ENCODE measurements at places on chromosomes 5 and 9.

- DNase-seq, result no peak
These were observed 1.2 kb downstream of the SGCD start for GRCh38 chr5:156328161-156328560.

- no peak for DNase-seq
These were observed 564 bp downstream of the SLC25A25 start for GRCh38 chr9:128068386-128069205.

GRCh38 chr5:69492923-69493395 lies 369 bp downstream of the OCLN start:
- no peak for DNase-seq

DNA sequence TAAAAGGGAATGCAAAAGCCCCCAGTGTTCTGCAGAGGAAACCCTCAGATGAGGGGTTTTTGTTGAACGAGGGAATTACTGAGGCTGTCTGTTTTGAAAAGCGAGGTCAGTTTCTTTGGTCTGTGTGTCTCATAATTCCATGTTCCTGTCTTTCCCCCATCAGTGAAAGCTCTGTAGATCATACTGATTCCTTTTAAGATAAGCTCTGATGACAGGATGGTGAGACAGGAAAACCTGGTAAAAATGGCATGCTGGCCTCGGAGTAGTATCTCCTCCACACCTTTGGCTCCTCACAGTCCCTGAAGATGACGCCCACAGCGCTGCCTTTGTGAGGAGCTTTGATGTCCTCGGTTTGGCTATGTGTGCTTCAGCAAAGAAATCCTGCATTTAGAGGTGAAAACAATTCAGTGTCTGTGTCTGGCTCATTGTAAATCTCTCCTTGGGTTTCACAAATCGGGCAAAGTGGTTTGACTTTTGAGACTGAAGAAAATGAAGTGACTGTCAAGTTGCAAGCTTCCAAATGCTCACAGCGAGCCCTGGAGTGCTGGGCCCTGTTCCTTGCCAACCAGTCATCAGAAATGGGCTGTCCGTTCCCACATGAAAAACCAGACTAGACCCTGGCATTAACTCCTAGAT lies 124.9 kb upstream of the ICE1 start:
- no peak for DNase-seq

DNA sequence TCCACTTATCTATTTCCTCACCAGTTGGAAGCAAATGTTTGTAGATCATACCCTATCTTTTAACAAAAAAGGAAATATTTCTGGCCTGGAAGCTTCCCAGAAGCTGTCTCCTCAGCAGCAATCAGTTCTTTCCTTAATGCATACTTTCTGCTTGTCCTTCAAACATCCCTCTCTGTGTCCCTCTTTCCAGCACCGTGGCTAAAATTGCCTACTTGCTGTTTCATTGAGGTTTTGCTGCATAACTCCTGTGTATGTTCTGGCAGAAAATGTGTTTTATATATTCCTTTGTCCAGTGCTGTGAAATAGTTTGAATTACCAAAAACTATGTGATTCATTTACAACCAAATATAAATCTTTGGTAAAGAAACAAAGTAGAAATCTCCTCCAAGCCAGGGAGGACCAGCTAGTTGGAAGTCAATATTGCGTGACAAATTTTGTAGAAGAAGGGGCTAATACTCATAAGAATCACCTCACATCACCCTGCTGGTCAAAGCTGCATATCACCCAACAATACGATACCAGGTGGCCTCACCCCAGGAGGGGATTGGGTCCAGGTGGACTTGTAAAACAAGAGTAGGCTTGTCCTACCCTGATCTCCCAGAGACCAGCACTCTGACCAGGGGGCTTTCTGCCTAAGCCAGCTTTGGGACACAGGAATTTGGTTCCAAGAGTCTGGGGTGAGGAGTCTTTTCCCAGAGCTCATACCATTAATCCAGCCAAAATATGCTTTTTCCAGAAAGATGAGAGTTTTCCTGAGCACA lies 198.4 kb upstream of the SNX2 start:
- no peak for DNase-seq

- DNase-seq, result no peak
These were observed 559.5 kb upstream of the SGCD start for GRCh38 chr5:155767470-155767869.

GRCh38 chr5:1819458-1819857 lies 18.3 kb downstream of the NDUFS6 start:
- no peak for DNase-seq

GRCh38 chr9:73059247-73059646 lies 92.4 kb upstream of the ANXA1 start:
- DNase-seq, result peak; percentile 25

DNA sequence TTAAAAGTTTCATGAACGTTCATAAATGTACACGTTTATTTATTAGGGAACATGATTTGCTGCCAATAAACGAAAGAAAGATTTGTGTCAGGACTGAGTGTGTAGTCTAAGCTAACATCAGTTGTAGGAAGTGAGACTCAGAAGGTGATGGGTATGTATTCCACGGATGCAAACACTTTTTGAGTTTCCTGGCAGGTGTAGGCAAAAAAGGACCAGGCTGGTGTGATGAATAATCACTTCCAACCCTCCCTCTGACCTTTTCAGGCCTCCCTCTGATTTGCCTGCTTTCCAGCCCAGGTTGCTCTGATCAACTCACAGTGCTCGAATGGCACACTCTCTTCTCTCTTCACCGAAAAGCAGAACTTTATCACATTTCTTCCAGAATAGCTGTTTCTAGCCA lies 51.8 kb downstream of the BASP1 start:
- no peak for DNase-seq

DNA sequence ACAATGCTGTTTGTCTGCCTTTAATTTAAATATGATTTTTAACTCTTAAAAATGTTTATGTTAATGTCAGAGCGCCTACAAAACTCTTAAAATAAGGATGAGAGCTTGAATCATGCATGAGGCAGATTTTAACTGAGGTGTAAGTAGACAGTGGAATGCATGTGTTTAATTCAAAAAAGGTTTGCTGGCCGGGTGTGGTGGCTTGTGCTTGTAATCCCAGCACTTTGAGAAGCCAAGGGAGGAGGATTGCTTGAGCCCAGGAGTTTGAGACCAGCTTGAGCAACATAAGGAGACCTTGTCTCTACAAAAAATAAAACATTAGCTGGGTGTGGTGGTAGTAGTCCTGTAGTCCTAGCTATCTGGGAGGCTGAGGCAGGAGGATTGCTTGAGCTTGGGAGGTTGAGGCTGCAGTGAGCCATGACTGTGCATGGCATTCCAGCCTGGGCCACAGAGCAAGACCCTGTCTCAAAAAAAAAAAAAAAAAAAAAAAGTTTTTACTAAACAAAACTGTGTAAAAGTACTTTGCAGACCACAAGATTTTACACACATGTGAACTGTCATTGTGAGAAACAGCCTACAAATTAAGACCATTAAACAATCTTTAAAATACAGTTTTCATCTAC lies 21.1 kb downstream of the NDST1 start:
- DNase-seq, result no peak

DNA sequence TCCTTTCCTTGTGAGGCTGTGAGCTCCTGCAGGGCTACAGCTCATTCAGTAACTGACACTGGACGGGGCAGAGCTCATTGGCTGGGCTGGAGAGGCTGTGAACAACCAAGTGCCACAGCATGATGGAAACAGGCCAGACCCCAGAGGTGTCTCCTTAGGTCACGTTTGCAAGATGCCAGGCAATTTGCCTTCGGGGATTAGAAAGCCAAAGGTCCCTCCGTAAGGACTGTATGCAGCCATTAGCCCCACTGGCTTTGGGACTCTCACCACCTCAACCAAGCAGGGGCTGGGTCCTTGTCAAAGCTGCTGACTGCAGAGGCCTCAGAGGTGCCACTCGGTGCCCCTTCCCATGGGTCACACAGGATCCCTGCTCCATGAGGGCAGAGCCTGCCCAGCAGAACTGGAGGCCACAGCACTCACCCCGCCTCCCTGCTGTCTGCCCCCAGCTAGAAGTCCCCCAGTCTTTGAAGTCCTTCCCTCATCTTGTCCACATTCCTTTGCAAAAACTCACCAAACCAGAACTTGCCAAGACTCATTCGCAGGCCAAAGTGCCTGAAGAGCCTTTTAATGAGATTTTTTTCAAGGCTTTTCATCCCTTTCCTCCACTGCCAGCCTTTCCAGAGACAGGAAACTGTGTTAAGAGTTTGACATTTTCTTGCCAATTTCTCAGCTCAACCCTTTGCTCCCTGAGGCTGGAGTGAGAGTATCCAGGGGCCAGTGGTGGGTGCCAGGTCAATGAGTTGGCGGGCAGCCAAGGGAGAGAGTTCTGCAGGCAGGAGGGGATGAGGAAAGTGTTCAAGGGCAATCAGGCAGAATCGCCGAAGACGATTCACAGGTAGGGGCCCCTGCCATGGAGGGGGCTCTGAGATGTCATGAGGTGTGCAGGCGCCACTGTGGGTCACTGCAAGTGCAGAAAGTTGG lies 39.7 kb upstream of the SLC25A51 start:
- DNase-seq, result no peak

DNA sequence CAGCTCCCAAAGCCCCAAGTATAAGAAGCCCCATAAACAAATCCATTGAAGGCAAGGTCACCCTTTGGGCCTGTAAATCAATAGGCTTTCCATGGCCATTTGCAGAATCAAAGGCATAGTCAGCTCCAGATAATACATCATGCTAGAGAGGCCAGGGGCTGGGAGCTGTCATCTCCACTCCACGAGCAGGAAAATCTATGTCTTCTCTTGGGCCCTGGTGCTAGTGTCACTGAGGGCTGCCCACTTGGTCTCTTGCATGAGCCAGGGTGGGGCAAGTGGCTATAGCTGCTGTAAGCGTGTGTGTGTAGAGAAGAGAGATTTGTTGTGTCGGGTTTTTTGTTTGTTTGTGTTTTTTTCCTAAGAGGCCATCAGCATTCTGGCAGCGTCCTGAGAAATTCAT lies 90.0 kb upstream of the ZNF618 start:
- DNase-seq, result no peak

GRCh38 chr5:134444941-134445471 lies 33.3 kb upstream of the CDKN2AIPNL start:
- no peak for DNase-seq

DNA sequence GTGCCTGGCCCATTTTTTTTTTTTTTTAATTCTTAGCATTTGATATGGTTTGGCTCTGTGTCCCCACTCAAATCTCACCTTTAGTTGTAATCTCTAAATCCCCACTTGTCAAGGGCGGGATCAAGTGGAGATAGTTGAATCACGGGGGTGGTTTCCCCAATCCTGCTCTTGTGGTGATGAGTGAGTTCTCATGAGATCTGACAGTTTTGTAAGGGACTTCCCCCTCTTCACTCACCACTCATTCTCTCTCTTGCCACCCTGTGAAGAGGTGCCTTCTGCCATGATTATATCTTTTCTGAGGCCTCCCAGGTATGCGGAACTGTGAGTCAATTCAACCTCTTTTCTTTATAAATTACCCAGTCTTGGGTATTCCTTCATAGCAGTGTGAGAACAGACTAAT lies 27.2 kb downstream of the NDUFAF2 start:
- DNase-seq, result no peak

DNA sequence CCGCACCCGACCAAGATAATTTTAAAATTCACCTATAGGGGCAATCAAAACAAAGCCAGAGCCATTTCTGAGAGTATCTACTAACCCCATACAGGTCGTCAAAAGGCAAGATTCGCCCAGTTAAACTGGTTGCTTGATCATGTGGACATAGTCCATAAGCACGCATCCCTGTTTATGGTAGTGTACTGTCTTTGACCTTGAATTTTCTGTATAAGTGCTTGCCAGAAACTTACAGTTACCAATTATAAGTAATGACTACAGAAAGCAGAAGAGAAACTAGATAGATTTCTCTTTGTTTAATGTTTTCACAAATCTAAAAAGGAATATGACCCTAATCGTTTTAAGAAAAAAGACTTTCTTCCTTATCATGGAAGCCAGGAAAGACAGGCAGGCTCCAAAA lies 25.6 kb downstream of the SLC31A1 start:
- no peak for DNase-seq

GRCh38 chr9:107227774-107228173 lies 55.3 kb upstream of the RAD23B start:
- no peak for DNase-seq

GRCh38 chr5:9174446-9174845 lies 371.4 kb downstream of the SEMA5A start:
- no peak for DNase-seq

- DNase-seq, result no peak
These were observed 137.5 kb downstream of the TTLL11 start for GRCh38 chr9:121955649-121956048.

GRCh38 chr9:134064711-134065110 lies 3.1 kb downstream of the BRD3 start:
- DNase-seq, result no peak

DNA sequence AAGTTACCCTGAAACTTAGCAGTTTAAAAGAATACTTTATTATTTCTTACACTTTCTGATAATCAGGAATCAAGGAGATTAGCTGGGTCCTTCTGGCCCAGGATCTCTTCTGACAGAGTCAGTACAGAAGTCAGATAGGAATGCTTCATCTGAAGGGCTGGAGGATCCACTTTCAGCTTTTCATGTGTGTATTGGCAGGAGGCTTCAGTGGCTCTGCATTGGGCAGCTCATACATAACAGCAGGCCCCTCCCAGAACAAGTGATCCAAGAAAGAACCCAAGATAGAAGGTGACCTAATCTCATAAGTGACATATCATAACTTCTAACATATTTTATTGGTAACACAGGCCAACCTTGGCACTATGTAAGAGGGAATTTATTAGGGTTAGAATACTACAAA lies 258.4 kb downstream of the HCN1 start:
- no peak for DNase-seq

GRCh38 chr5:80097451-80097850 lies 62.3 kb downstream of the THBS4 start:
- DNase-seq, result no peak

- peak; percentile 7 for DNase-seq
These were observed at the start of gene NEUROG1 for GRCh38 chr5:135535820-135536801. TSS of gene NEUROG1 (minus strand) at chr5:135535964. CDS start at chr5:135535690, 274 bp downstream.

DNA sequence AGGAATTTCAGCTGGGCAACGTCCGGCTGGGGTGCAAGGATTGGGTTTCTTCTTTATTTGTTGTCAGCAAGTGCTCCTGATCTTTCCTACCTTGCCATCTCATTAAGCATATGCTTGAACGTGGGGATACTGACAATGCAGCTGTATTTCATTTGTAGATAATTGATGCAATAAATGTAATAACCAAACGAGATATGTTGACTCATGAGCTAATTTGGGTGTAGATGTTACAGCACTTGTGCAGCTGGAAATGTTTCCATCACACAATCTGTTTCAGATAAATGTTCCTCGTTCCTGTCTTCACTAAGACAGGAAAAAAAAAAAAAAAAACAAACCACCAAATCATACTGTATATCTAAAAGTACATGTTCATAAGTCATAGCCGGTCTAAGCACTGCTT lies 123.8 kb downstream of the DMRT2 start:
- DNase-seq, result no peak

DNA sequence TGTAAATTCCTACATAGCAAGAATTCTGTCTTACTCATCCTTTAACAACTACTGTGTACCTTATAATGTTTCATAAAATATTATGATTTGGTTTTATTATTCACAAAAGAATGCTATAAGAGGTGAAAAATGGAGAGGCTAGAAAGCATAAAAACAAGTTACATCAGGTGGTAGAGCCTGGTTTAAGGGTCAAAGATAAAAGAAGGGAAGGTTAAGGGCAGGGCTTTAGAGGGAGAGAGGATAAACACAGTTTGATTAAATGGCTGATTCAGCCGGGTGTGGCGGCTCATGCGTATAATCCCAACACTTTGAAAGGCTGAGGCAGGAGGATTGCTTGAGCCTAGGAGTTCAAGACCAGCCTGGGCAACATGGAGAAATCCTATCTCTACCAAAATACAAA lies 40.4 kb upstream of the HSPB3 start:
- DNase-seq, result no peak

GRCh38 chr5:128869970-128870369 lies 95.3 kb upstream of the SLC27A6 start:
- no peak for DNase-seq

Measured in NCI-H1436 treated with DMSO at 0.1 percent for 48 hours (cell line).